ENCODE measurements at places on chromosomes 3 and 15.

- DNase-seq = no peak
Observed at GRCh38 chr3:13629644-13630043, 80.7 kb downstream of the FBLN2 start.

DNA sequence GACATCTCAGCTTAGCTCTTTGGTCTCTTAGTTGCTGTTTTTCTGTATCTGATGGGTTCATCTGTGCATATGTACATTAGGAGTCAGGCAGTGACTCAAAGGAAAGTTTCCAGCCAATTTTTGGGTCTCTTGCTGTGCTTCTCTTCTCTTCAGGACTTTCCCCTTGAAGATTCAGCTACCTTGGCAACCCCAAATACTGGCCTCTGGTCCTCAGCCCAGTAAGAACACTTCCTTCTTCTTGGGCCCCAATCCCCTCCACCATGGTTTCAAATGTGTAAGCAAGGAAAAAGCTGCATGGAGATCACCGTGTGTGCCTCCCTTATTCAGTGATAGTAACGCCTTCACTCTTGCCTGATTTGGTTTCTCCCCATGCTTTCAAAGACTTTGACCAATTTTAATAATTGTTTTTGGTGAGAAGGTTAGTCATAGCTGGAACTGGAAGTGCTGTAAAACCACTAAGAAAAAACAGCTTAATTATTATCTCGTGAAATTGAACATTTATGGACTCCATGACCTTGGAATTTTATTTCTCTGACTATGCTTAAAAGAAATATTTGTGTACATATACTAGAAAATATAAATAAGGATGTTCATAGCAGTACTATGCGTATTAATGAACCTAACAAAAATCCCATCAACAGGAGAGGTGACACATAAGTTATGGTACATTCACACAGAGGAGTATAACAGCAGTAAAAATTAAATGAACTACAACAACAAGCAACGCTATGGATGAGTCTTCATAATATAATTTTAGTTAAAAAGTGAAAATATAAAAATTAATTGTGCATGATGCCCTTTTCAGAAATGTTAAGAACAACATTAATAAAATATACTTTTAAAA is 125.3 kb upstream of the BCL6 start:
- DNase-seq = no peak

GRCh38 chr3:131356006-131356595 is 25.5 kb upstream of the NUDT16 start:
- no peak for DNase-seq

DNA sequence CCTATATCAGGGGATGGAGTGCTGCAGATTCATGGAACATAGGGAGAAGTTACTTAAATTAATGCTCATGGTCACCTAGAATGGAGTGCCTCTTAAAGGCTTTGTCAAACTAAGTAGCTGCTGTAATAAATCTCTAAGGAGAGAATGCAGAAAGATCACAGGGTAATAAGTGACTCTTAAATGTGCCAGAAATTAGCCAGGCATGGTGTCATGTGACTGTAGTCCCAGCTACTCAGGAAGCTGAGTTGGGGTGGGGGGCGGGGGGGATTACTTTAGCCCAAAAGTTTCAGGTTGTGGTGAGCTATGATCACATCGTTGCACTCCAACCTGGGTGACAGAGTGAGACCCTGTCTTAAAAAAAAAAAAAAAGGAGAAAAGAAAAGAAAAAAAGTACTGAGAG is 90.9 kb upstream of the ASB14 start:
- no peak for DNase-seq

GRCh38 chr3:13507247-13507569 is 27.1 kb downstream of the HDAC11 start:
- DNase-seq = no peak

GRCh38 chr3:36895496-36896409 is 49.1 kb downstream of the TRANK1 start:
- DNase-seq = no peak

DNA sequence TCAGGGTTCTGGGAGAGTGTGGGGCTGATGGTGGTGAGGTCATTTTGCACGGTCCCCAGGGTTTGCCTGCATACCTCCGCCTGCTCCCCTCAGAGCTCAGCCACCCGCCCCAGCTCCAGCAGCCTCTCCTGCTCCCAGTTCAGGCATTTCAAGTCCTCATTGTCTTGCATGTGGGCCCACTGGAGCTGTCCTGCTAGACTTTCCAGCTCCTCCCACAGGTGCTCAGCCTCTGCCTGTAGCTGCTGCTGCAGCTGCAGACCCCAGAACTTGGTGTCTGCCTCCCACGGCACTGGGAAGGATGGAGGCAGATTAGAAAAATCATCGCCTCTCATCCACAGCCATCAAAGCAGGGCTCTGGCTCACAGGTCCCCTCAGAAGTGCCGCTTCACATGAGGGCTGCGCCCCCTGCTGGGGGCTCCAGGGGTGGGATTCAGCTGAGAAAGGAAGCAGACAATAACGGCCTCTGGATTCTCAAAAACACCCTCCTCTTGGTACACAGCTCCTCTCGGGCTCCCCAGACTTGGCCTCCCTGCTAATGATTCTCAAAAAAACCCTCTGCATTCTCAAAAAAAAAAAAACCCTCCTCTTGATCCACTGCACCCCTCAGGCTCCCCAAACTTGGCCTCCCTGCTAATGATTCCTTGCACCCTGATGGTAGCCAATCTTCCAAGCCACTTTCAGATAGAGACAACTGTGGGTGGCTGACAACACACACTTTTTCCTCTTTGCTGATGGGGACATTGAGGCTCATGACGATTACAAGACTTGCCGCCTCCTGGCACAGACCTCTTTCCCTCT is 89.3 kb upstream of the C2CD4B start:
- peak; percentile 17 for DNase-seq

GRCh38 chr15:77497110-77497737 is 76.5 kb downstream of the HMG20A start:
- DNase-seq = no peak

DNA sequence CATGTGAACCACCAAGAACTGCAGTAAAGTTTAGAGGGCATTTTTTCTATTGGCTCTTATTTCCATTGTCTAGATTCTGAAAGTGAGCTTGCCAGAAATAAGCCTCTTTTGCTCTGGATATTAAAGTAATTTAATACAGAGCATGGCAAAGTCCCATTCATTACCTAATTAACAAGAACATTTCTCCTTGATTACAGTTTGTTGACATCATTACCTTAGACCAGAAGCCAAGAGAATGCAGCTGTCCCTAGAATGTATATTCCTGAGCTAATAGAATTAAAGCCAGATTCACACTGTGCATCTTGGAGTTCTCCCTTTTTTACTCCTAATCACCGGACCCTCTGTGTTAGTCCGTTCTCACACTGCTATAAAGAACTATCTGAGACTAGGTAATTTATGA is 46.4 kb upstream of the TM4SF4 start:
- no peak for DNase-seq

DNA sequence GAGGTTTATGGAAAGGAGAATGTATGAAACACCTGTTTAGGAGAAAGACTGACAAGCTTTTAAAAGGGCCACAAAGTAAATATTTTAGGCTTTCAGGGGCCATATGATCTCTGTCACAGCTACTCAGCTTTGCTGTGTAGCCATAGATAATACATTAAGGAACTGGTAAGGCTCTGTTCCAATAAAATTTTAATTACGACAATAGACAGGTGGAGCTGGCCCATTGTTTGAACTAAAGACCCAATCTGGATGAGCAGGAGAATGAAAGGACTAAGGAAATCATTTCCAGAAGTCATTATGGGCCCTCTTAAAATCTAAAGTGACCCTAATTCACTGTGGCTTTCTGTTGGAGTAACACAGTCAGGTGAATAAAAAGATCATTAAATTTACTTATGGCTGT is 48.5 kb upstream of the SLC12A8 start:
- no peak for DNase-seq

GRCh38 chr15:73335026-73335425 is 33.7 kb downstream of the HCN4 start:
- no peak for DNase-seq

GRCh38 chr15:39581793-39582285 is 960 bp downstream of the THBS1 start:
- DNase-seq = no peak

DNA sequence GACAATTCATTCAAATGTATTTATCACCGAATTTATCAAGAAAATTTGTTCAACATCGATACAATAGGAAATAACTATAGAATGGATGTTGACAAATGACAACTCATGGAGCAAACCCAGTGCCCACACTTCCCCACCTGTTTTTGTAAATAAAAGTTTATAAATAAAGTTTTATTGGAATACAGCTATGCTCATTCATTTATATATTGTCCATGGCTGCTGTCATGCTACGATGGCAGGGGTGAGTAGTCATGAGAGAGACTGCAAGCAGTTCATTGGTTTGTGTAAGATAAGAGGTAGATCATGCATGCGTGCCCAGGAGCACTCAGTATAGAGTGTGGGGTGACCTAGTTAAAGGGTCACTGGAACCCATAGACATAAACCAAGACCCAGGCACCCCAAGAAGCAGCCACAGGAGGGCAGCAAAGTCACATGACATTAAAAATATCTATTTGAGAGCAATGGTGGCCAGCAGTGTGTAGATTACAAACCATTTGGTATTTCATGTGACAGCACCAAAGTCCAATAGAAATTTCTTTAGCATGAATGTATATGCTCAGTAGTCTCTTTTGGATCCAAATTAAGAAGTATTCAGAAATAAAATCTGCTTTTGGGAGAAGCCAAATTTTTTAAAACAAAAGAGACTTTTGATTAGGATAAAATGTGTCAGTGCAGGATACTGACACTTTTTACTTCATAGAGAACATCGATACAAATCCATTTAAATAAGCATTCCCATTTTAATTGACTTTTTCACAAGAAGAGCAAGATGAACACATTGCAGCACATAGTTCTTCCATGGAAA is 794.8 kb downstream of the MCTP2 start:
- no peak for DNase-seq

- no peak for DNase-seq
Observed at GRCh38 chr3:140748903-140749302, 71.0 kb downstream of the TRIM42 start.

- DNase-seq = no peak
Observed at GRCh38 chr15:45657764-45658545, 23.1 kb downstream of the SQOR start.

DNA sequence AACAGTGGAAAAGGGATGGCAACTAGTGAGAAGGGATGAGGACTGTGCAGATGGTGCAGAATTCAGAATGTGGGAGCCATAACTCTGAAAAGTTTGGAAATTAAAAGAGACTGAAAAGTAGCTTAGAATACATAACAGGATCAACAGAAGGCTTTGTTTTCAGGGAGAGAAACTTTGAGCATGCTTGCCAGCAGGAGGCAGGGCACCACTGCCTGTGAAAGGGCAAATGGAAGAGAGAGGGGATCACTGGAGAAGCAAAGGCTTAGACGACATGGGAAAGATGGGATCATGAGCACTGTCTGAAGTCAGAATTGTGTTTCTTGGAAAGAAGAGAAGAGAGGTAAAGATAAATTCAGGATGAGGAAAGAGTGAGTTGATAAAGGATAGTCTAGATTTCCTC is 99.6 kb downstream of the ABI3BP start:
- no peak for DNase-seq

All from stimulated activated CD8-positive, alpha-beta memory T cell treated with anti-CD3 and anti-CD28 coated beads, Interleukin-4, amount 100 ng/mL, for 4 hours (primary cell).